Mesenteric fat pad (tissue), 1 donor: ENCODE measurements at places on chromosomes 7 and 10. TPM values are rescaled to one million over a fixed set of nuclear protein-coding genes. Genes with fewer than 3 reads are reported as not detected.

The LRRD1 gene
- total RNA-seq, result not detected

The PIK3CG gene
- total RNA-seq, result 7.9 TPM

The CYP26C1 gene
- 0.22 TPM for total RNA-seq

The STEAP1B gene
- total RNA-seq, result 2.6 TPM

The NKX1-2 gene
- total RNA-seq, result not detected

The DNAJB9 gene
- total RNA-seq, result 31.9 TPM

The PTN gene
- total RNA-seq, result 10.3 TPM

The PPP1R17 gene
- not detected for total RNA-seq

The PRF1 gene
- total RNA-seq, result 4.0 TPM

The ADIRF gene
- total RNA-seq, result 543 TPM

The ADAM22 gene
- total RNA-seq, result 2.3 TPM

The TSPAN13 gene
- 49.9 TPM for total RNA-seq
